ENCODE measurements at places on chromosomes 5 and 9. TPM values are rescaled to one million over a fixed set of nuclear protein-coding genes. Genes with fewer than 3 reads are reported as not detected.

PCDHA4 gene
- 1.8 TPM for polyA plus RNA-seq

PCDHA9 gene
- 1.1 TPM for polyA plus RNA-seq

HEXB gene
- 53.2 TPM for polyA plus RNA-seq

SLCO4C1 gene
- polyA plus RNA-seq, result 2.4 TPM

RNF183 gene
- 0.42 TPM for polyA plus RNA-seq

LCNL1 gene
- polyA plus RNA-seq, result 0.11 TPM

RACK1 gene
- polyA plus RNA-seq, result 2,372 TPM

FUT7 gene
- not detected for polyA plus RNA-seq

TRIM14 gene
- polyA plus RNA-seq, result 17.2 TPM

TYRP1 gene
- not detected for polyA plus RNA-seq

BAG1 gene
- 39.2 TPM for polyA plus RNA-seq

NR5A1 gene
- polyA plus RNA-seq, result not detected

SARDH gene
- polyA plus RNA-seq, result 2.6 TPM

NUTM2G gene
- polyA plus RNA-seq, result 0.70 TPM

PPIC gene
- 19.9 TPM for polyA plus RNA-seq

PAX5 gene
- 0.60 TPM for polyA plus RNA-seq

TAS2R1 gene
- polyA plus RNA-seq, result 0.19 TPM

PCA3 gene
- polyA plus RNA-seq, result 0.76 TPM

CCNI2 gene
- polyA plus RNA-seq, result 1.1 TPM

ECM2 gene
- 0.79 TPM for polyA plus RNA-seq

DRD1 gene
- polyA plus RNA-seq, result 0.11 TPM

PALM2AKAP2 gene
- polyA plus RNA-seq, result 2.5 TPM

EQTN gene
- 0.21 TPM for polyA plus RNA-seq

CHD1 gene
- polyA plus RNA-seq, result 31.2 TPM

LTC4S gene
- polyA plus RNA-seq, result 5.8 TPM

HCN1 gene
- 2.8 TPM for polyA plus RNA-seq

SLC34A3 gene
- polyA plus RNA-seq, result not detected

BNC2 gene
- polyA plus RNA-seq, result 9.9 TPM

WDR38 gene
- not detected for polyA plus RNA-seq

NAIP gene
- 8.7 TPM for polyA plus RNA-seq
